Stimulated activated CD4-positive, alpha-beta T cell treated with anti-CD3 and anti-CD28 coated beads, Interleukin-2, amount 100 ng/mL, for 4 hours (primary cell): ENCODE measurements at places on chromosomes 1 and 21.

DNA sequence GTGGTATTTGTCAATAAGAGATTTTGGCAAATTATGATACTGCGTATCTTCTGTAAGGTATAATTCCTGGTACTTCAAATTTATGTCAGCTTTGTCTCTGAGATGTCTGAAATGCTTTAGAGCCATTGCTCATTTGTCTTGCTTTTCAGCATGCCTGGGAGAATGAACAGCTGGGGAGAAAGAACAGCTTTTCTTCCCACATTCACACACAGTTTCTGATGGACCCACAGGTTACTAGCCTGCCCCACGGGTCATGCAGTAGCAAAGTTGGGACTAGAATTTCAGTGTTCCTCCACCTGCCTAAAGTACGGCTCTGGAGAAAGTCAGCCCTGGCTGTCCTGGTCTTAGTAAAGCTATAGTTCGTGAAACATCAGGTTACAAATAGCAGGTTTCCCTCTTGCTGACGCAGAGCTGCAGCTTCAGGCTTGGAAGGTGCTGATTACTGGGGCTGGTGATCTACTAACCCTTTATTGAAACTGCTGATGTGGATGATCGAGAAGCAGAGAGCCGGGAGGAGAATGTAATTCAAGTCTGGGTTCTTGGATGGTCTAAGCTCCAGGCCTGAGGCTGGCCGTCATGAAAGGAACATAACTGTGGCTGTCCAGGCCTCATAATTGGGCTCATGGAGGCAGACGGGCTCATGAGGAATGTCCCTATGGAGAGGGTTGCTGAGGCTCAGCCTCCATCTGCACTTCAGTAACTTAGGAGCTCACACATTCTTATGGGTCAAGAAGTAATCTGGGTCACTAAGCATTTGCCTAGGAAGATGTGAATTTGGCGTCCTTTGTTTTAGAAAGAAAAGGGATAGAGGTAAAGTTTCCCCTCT lies 12.4 kb downstream of the GALNT2 start:
- DNase-seq, result no peak

DNA sequence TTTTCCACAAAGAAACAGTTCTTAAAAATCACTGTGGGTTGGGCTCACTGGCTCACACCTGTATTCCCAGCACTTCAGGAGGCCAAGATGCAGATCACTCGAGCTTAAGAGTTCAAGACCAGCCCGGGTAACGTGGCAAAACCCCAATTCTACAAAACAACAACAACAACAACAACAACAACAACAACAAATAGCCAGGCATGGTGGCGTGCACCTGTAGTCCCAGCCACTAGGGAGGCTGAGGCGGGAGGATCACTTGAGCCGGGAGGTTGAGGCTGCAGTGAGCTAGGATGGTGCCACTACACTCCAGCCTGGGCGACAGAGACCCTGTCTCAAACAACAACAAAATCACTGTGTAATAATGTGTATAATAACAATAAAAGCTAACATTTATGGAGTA lies 40.8 kb downstream of the CDCP2 start:
- DNase-seq, result no peak

DNA sequence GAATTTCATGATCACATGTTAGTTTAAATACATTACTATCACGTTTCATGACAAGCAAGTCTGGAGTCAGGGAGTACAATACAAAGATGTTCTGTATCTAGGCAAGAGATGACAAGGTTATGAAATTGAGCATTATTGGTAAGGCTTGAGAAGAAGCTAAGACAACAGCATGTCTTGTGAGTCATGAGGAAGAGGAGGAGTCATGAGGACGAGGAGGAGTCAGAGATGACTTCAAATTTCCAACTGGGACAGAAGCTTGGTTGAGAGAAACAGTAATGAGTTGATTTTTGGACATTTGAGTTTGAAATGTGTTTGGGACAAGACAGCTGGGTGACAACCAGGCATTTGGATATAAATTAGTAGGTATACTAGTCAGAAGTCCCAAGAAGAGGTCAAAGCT lies 4.3 kb upstream of the UBE2U start:
- no peak for DNase-seq

- peak; percentile 58 for DNase-seq
These were observed 25.9 kb downstream of the S100A6 start for GRCh38 chr1:153509729-153510354.

- no peak for DNase-seq
These were observed 466.1 kb downstream of the AJAP1 start for GRCh38 chr1:5120559-5120958.

DNA sequence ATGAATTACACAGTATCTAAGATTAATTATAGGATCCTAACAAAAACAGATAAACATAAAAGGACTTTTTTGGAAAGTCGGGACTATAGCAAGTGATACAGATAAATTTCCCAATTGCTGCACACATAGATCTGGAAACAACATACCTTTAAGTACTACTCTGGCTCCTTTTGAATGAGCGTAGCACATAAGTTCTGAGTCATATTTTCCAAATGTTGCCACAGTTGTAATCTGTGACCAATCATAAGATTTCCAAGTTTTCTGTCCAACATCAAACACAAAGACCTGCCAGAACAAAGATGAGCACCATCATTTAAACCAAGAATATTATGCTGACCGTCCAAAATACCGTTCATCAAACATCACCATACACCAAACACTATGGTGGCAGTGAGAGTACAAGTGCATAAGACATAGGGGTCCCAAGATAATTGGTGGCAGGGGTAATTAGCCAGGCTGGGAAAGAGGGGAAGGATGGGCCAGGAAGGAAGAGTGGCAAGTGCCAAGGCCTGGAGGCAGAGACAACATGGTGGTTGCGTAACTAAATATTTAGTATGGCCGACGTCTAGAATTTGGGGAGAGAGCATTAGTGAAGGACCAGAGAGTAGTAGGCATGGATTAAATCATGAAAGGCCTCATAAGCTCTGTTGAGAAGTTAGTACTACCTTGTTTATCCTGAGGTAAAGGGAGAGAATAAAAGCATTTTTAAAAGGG lies 3.6 kb downstream of the CTBS start:
- no peak for DNase-seq

GRCh38 chr1:79376106-79376505 lies 369.6 kb upstream of the ADGRL4 start:
- DNase-seq, result no peak

GRCh38 chr1:153946622-153947241 lies at the start of gene DENND4B:
Gene DENND4B, minus strand, starts transcription at chr1:153946718. Its CDS starts 2,344 bp downstream, at chr1:153944374.
- DNase-seq, result peak; percentile 64

- no peak for DNase-seq
These were observed 31.7 kb upstream of the WNT4 start for GRCh38 chr1:22174446-22175220.

DNA sequence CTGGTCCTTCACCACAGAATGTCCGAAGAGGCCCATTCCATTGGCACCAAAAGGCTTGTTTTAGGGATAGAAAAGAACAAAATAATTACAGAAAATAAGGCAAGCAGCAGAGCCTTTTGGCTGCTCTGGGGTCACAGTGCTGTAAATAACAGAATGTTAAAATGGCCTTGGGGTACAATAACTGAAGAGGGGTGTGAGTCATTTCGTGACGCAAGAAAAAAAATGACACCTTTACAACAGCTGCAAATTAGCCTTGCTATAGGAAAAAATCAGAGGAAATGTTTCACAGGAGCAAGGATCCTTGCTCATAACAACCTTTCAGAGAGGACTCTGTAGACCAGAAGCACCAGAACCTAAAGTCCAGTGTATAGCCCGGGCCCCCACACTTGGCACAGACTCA lies 483.4 kb downstream of the OMA1 start:
- no peak for DNase-seq

DNA sequence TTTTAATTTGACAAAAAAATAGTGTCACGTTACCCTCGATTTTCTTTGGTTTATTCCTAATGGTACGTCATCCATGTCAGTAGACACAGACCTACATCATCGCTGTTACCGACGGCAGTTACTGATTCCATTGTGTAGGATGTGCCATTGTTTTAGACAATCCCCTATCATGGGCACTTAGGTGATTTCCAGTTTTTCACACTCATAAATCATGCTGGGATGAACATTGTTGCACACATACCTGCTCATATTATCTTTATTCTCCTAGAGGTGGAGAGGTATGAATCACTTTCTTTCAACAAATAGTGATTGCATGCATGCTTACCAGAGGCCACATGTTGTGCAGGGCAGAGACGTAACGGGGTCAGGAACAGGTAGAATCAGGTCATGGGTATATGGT lies 79.7 kb upstream of the EFHD2 start:
- DNase-seq, result no peak

GRCh38 chr1:22349362-22350043 lies 102.1 kb upstream of the ZBTB40 start:
- no peak for DNase-seq

DNA sequence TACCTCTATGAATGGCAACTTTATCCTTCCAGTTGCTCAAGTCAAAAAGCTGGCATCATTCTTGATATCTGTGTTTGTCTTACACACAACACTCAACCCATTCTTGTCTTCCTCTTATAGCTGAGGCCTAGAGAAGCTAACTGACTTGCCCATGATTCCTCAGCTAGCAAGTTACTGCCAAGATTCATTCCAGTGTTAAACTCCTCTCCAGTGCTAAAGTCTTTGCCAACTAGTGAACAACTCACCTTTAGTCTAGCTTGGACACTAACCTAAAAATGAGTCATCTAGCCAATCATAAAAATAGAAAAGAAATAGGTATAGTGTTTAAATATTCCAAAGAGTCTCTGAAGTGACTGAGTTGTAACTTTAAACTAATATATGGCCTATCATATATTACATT lies 45.6 kb upstream of the RGS2 start:
- no peak for DNase-seq

DNA sequence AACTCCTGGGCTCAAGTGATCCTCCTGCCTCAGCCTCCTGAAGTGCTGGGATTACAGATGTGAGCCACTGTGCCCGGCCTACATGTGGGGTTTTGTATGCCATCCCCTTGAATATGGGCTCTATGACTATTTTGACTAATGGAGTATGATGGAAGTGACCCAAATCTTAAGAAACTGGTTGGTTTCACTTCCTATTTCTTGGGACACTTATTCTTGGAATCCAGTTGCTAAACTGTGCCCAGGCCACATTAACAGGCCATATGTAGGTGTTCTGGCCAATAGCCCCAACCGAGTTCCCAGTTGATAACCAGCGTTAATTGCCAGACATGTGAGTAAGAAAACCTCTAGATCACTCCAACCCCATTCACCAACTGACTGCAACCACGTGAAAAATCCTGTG lies 36.3 kb upstream of the CLIC4 start:
- no peak for DNase-seq

- no peak for DNase-seq
These were observed 18.8 kb downstream of the TMPRSS15 start for GRCh38 chr21:18384771-18385170.
